ENCODE measurements at places on chromosomes 3 and 15. TPM values are rescaled to one million over a fixed set of nuclear protein-coding genes. Genes with fewer than 3 reads are reported as not detected.
A peak's percentile ranks its signal among the peaks of the same experiment; 100 is the strongest.

GRCh38 chr3:42052484-42053351 is 38.4 kb upstream of the TRAK1 start:
- H3K4me1 ChIP-seq, result peaks cover 19% of the 10 kb centered on the region
- H3K27ac ChIP-seq, result peak overlapping the region; percentile 81
- DNase-seq, result no peak
- no peaks in the 10 kb centered on the region for H3K36me3 ChIP-seq

GRCh38 chr3:133871368-133872090 is 24.2 kb downstream of the RAB6B start:
- H3K36me3 ChIP-seq, result no peaks in the 10 kb centered on the region
- H3K27ac ChIP-seq, result no peak overlapping the region
- H3K4me3 ChIP-seq, result no peak overlapping the region
- no peak for DNase-seq

GRCh38 chr3:100503448-100503847 is 11.0 kb downstream of the TMEM45A start:
- no peaks in the 10 kb centered on the region for H3K36me3 ChIP-seq
- no peaks in the 10 kb centered on the region for H3K4me1 ChIP-seq
- no peak overlapping the region for H3K27ac ChIP-seq

- no peak for DNase-seq
- H3K27me3 ChIP-seq, result no peaks in the 10 kb centered on the region
- no peaks in the 10 kb centered on the region for H3K36me3 ChIP-seq
- no peak overlapping the region for H3K4me3 ChIP-seq
Observed at GRCh38 chr3:16378415-16378814, 113.4 kb downstream of the OXNAD1 start.

GRCh38 chr15:40081691-40082194 is 26.9 kb downstream of the BMF start:
- H3K4me1 ChIP-seq, result no peaks in the 10 kb centered on the region
- peak; percentile 80 for DNase-seq
- no peaks in the 10 kb centered on the region for H3K36me3 ChIP-seq
- no peaks in the 10 kb centered on the region for H3K27me3 ChIP-seq

DNA sequence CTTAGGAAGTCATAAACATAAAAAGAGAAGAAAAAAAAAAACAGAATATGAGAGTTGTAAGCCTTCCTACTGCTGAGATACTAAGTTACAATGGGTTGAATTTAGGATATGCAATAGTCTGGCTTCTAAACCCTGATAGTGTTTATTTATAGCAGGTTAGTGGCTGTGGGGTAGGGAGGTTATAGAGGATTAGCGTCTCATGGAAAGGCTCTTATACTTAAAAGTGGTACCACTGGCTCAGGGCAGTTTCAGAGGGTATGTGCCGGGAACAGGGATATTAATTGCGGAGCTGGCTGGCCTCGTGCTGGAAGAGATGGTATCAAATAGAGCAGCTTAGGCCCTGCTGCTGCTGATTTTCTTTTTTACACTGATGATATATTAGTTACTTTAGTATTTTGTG is 60.8 kb downstream of the PFN2 start:
- DNase-seq, result no peak
- no peaks in the 10 kb centered on the region for H3K4me1 ChIP-seq
- H3K27ac ChIP-seq, result no peak overlapping the region
- H3K4me3 ChIP-seq, result no peak overlapping the region

- H3K4me1 ChIP-seq, result no peaks in the 10 kb centered on the region
- no peaks in the 10 kb centered on the region for H3K27me3 ChIP-seq
- DNase-seq, result no peak
- no peak overlapping the region for H3K4me3 ChIP-seq
- no peak overlapping the region for H3K27ac ChIP-seq
- no peaks in the 10 kb centered on the region for H3K36me3 ChIP-seq
Observed at GRCh38 chr3:197168606-197169005, 129.8 kb downstream of the DLG1 start.

DNA sequence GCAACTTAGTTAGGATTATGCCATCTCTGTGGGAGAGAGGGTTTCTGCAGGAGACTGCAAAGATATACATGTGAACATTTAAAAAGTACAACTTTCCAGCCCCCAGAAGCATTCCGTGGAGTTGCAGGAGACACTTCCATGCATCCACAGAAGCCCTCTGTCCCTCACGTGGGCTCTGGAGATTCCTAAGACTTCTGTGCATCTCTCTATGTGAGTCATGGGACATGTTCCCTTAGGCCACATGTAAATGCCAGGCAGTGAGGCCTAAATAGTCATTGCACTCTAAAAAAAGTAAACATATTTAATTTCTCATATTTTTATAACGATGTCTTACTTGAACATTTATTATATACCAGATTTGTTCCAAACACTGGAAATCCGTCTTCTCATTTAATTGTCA is 126.5 kb upstream of the ROPN1 start:
- H3K36me3 ChIP-seq, result no peaks in the 10 kb centered on the region
- no peak overlapping the region for H3K27ac ChIP-seq
- no peaks in the 10 kb centered on the region for H3K4me1 ChIP-seq

GRCh38 chr3:113214917-113215595 is 3.7 kb downstream of the BOC start:
- no peaks in the 10 kb centered on the region for H3K4me1 ChIP-seq
- no peaks in the 10 kb centered on the region for H3K27me3 ChIP-seq
- H3K4me3 ChIP-seq, result no peak overlapping the region
- DNase-seq, result no peak
- H3K27ac ChIP-seq, result peak overlapping the region; percentile 93
- H3K36me3 ChIP-seq, result no peaks in the 10 kb centered on the region

DNA sequence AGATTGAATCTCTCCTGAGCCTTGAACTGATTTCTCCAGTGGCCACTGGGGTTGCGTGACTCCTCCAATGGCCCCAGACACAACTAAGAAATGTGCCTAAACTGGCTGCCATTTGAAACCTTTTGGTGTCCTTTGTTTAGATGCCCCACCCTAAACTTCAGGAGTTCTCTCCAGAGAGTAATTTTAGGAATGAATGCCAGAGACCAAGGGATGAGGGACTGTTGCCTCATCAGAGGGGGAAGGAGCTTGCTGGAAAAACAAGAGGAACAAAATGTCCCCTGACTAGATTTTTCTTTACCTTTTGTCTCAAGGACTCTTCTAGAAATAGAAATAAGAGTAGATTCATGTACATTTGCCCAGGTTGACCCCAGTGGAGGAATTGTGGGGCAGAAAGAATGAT is 8.1 kb upstream of the ADPRH start:
- no peak for DNase-seq
- no peaks in the 10 kb centered on the region for H3K36me3 ChIP-seq
- no peak overlapping the region for H3K27ac ChIP-seq
- H3K4me3 ChIP-seq, result no peak overlapping the region
- H3K4me1 ChIP-seq, result no peaks in the 10 kb centered on the region

DNA sequence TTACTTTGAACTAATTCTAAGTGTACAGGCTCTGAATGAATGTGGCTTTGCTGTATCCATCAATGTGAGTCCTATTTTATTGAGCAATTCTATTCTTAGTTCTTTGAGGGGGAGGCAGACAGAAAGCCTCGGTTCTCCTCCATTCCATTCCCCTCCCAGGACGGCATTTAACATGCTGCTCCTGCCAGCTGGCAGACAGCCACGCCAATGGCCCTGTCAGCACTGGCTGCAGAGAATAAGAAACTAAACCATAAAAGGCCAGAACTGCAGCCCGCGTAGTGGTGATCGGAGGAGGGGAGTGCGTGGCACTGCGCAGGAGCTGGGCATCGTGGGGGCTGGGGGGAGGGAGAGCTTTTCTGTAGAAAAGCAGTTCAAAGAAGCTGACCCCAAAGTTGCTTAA is 76.0 kb upstream of the HACD2 start:
- H3K27ac ChIP-seq, result peak overlapping the region; percentile 84
- H3K27me3 ChIP-seq, result no peaks in the 10 kb centered on the region
- H3K36me3 ChIP-seq, result no peaks in the 10 kb centered on the region
- H3K4me1 ChIP-seq, result peaks cover 15% of the 10 kb centered on the region
- H3K4me3 ChIP-seq, result no peak overlapping the region

DNA sequence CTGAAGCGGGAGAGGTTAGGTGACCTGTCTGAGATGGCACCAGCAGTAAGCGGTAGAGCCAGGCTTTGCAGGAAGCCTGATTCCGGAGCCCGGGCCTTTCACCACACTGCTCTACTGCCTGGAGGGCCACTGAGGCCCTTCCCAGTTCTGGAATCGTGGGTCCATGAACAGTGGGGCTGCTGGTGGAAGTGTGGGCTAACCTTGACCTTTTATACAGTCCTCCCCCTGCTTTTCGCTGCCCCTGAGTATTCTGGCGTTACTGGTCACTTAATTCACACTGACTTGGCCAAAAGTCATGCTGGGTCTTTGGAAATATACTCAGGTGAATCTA is 2.6 kb upstream of the ABTB1 start:
- no peaks in the 10 kb centered on the region for H3K27me3 ChIP-seq
- H3K4me3 ChIP-seq, result no peak overlapping the region
- no peak for DNase-seq
- no peaks in the 10 kb centered on the region for H3K4me1 ChIP-seq

DNA sequence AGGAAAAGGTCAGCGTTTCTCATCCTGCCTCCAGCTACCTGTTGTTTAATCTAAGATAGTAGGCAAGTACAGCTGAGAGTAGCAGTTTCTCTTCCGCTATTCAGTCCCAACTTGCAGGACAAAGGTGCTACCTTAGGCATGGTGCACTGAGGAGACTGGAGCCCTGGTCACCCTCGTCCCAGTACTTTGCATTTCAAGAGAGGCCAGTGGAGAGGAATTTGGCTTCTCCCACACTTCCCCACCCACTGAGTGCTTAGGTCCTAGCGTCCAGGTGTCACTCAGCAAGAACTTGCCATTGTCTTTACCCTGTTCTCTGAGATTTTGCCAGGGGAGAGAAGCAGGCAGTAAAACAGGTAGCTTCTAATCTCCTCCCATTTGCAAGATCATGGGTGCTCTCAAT is 12.5 kb upstream of the RPN1 start:
- H3K27ac ChIP-seq, result no peak overlapping the region
- H3K4me3 ChIP-seq, result no peak overlapping the region
- H3K27me3 ChIP-seq, result no peaks in the 10 kb centered on the region
- H3K36me3 ChIP-seq, result no peaks in the 10 kb centered on the region

DNA sequence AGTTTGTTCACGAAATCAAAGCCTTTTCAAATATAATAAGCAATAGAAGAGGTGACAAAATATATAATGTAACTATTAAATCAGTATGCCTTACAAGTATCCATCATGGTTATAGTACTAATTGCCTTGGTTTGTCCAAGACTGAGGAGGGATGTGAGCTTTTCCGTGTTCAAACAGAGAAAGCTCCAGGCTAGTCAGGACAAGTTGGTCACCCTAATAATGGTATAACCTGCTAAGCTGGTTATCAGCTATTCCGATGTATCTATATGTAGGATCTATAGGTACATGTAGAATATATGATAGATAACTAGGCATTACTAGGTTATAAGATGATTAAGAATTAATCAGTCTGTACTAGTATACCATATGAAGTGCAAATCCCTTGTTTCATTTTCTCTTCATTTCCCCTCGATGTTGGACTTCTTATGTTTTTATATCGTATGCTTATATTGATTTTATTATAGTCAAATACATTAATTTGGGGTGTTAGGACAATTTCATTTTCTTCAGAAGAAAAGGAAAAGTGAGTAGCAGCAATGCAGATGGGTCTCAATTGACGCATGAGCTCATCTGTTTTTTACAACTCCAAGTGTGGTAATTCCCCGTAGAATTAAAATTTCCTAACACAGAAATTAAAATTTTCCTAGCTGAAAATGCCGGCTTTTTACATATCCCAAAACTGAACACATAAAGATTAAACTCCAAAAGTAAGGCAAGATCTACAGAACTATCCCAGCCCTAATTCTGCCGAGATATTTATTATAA is 419.1 kb downstream of the TIGIT start:
- peak overlapping the region; percentile 27 for H3K27ac ChIP-seq
- H3K4me3 ChIP-seq, result no peak overlapping the region
- H3K4me1 ChIP-seq, result no peaks in the 10 kb centered on the region

DNA sequence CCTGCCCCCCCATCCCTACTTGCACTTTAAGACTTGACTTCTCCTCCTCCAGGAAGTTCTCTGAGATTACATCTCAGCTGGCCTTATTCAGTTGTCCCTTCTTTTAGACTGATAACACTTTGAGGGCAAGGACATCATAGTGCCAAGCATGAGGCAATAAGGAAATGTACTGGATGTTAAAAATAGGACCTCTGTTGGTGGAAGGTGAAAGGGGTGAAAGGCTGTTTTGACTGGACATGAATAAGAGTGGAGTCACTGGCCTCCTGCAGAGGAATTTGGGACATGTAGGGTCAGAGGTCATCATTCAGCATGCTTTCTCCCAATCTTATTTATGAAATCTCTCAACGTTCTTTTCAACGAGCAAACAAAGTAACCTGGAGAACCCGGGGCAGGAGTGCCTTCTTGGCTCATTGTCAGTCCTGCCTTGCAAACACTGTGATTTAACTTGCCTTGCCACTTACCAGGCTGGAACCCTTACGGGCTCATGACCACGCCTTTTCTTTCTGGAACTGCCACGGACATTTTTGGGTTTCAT is 38.6 kb downstream of the TRIM71 start:
- H3K36me3 ChIP-seq, result no peaks in the 10 kb centered on the region
- H3K27me3 ChIP-seq, result no peaks in the 10 kb centered on the region
- DNase-seq, result no peak
- no peaks in the 10 kb centered on the region for H3K4me1 ChIP-seq

DNA sequence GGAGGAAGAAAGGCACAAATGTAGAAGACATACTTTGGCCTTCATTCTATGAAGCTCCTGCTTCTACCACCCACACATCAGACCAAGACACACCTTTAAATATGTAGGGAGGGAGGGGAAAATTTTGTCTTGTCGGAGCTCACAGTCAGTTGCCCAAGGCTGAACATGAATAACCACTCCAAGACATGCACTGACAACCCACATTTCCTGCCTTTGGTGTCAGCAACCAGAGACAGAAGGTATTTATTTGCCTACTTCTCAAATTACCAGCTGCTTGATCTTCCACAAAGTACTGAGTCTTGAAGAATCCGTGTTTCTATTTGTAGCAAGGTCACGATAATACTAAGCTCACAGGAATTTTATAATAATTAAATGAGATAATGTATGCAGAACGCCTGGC is 169.7 kb downstream of the KCNMB2 start:
- no peaks in the 10 kb centered on the region for H3K27me3 ChIP-seq
- DNase-seq, result no peak
- H3K27ac ChIP-seq, result no peak overlapping the region
- no peak overlapping the region for H3K4me3 ChIP-seq

DNA sequence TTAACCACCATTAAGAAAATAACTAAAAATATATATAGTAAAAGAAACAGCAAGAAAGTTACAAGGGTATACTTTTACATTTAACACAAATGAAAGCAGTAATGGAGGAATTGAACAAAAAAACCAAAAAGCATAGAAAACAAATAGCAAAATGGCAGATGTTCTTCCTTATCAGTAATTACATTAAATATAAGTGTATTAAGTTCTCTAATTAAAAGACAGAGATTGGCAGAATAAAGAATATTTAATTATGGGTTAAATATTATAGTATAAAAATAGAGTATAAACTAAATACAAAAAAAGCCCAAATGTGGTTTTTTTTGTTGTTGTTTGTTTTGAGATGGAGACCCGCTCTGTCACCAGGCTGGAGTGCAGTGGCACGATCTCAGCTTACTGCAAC is 20.5 kb downstream of the EHHADH start:
- no peaks in the 10 kb centered on the region for H3K4me1 ChIP-seq
- H3K27me3 ChIP-seq, result no peaks in the 10 kb centered on the region
- H3K36me3 ChIP-seq, result no peaks in the 10 kb centered on the region
- H3K27ac ChIP-seq, result no peak overlapping the region
- DNase-seq, result no peak

- H3K27ac ChIP-seq, result no peak overlapping the region
- no peaks in the 10 kb centered on the region for H3K4me1 ChIP-seq
- H3K27me3 ChIP-seq, result no peaks in the 10 kb centered on the region
- H3K36me3 ChIP-seq, result no peaks in the 10 kb centered on the region
Observed at GRCh38 chr15:88397506-88397905, 69.7 kb downstream of the MRPL46 start.

Gene PAQR5
- total RNA-seq, result 2.0 TPM

Gene CCDC13
- total RNA-seq, result 2.9 TPM

Gene MORC1
- total RNA-seq, result not detected

Gene GATA2
- total RNA-seq, result 6.0 TPM

Gene CX3CR1
- total RNA-seq, result 0.32 TPM

Gene ROPN1B
- not detected for total RNA-seq

Data from breast epithelium (tissue), 4 donors.